ENCODE measurements at places on chromosomes 4 and X. TPM values are rescaled to one million over a fixed set of nuclear protein-coding genes. Genes with fewer than 3 reads are reported as not detected.

DNA sequence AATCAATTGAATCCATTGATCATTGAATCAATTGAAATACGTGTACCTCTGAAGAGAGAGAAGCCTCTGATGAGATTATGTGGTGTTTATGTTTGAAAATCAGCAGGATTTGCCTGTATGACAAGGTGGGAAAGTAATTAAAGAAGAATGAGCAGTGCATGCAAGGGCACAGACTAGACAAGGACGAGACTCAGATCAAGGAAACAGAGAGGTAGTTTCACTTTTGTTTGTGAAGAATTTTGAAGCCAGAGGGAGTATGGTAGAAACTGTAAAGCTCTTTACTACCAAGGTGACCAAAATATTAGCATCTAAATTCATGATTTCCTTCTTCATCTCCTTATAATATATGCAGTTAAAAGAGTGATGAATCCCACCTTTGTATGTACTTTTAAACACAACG is 1830.0 kb upstream of the IGFBP7 start:
- no peak for DNase-seq

GRCh38 chrX:8629871-8630270 is 102.1 kb downstream of the ANOS1 start:
- DNase-seq: no peak

- DNase-seq: peak; percentile 63
Measured at GRCh38 chrX:129777218-129778030, 2.3 kb upstream of the SASH3 start.

- no peak for DNase-seq
Measured at GRCh38 chr4:163976588-163976987, 482.1 kb downstream of the TMA16 start.

DNA sequence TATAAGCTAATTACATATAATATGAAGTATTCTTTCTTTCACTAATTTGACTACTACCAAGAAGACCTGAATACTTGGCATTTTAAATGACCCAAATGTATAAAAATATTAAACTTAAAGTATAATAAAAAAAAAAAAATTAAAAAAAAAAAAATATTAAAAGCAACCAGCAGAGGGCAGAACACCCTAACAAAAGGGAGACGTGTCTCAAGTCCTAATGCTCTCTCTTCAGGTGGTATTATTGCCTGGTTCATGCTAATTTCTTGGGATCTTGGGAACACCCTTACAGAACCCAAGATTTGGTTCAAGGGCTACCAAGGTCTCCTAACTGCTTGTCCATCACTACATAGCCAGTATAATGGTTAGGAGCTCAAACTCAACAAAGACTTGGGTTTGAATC is 754.8 kb downstream of the RAB28 start:
- DNase-seq: no peak

GRCh38 chr4:15873117-15873516 is 65.4 kb downstream of the FGFBP1 start:
- DNase-seq: no peak

DNA sequence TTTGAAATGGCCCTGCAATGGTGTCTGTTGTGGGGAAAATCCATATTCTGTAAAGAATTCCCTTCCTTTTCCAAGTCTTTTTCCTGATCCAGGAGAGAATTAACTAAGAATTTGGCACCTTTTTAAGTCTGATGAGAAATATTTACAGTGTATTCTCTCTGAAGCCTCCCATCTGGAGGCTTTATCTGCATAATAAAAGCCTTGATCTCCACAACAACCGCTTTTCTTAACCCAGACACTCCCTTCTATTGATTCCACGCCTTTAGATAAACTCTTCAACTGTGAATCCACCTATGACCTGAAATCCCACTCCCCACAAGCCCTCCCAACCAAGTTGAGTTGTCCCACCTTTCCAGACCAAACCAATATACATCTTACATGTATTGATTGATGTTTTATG is 43.1 kb upstream of the TMPRSS11E start:
- DNase-seq: peak; percentile 27

- no peak for DNase-seq
Measured at GRCh38 chr4:16770710-16771285, 127.6 kb downstream of the LDB2 start.

DNA sequence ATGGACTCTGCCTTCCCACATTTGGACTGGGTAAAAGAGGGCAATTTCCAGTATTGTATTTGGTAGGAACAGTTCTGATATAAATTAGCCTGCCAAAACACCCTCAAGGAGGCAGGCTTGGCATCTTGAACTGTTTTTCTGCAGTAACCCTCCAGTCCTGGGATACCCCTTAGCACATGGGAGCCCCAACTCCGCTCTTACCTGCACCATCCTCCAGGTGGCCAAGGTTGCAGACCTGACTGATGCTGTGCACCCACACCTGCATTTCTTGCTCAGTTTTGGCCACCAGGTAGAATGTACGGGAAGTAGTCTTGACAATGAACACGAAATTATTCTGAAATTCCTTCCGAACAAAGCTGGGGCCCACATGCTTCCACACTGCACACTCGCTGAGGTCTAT is 35.1 kb downstream of the GAB3 start:
- DNase-seq: peak; percentile 42

DNA sequence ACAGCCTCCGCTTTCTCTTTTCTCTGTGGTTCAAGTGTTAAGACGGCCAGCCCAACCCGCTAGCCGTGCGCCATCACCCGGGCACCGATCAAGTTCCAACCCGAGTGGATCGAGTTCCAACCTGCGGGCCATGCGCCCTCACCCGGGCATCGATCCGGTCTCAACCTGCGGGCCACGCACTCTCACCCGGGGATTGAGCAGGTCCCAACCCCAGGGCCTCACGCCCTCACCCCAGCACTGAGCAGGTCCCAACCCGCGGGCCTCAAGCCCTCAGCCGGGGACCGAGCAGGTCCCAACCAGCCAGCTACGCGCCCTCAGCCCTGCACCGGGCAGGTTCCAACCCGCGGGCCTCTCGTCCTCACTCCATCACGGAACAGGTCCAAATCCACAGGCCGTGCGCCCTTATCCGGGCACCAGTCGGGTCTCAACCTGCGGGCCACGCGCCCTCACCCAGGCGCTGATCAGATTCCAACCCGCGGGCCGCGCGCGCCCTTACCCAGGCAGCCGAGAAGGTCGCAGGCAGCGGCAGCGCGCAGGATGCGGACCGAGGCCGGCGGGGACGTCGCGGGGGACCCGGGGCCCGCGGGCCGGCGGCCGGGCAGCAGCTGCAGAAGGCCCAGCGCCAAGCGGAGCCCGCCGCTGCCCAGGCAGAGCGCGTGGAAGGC is 443 bp downstream of the GPR143 start:
- DNase-seq: peak; percentile 89

DNA sequence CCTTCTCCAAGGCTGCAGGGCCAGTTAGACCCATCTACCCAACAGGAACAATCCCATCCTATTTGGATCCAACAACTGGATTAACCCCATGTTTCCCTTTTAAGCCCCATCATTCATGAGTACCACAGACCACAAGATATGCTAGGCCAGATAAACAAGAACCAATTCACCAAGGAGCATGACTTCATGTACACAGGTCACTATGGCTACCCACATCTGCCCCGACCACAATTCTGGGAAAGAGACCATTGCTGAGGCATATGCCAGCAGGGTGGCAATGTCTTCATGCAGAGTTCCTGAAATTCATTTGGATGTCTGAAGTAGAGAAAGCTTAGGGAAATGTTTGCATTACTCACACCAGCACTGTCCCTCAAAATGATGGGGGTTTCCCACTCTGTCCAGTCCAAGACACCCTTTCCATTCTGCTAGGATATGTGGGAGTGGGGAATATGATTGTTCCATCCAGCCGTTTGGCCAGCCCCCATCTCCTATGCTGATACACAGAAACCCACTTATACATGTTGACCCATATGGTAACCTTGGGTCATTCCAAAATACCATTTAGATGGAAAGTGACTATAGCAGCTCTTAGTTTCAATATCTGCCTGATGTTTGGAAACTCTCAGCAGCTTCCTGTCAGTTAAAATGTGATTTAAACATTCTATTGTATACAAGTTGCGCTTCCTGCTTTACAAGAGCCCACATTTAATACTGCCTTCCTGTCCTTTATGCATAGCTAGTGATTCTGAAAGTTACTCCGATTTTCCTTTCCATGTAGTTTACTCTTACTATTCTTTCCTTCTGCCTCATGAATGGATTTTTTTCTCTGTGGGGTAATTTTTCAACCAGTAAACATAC is 129.0 kb downstream of the AMMECR1 start:
- DNase-seq: no peak

GRCh38 chr4:85024671-85025070 is 58.2 kb upstream of the WDFY3 start:
- DNase-seq: no peak

DNA sequence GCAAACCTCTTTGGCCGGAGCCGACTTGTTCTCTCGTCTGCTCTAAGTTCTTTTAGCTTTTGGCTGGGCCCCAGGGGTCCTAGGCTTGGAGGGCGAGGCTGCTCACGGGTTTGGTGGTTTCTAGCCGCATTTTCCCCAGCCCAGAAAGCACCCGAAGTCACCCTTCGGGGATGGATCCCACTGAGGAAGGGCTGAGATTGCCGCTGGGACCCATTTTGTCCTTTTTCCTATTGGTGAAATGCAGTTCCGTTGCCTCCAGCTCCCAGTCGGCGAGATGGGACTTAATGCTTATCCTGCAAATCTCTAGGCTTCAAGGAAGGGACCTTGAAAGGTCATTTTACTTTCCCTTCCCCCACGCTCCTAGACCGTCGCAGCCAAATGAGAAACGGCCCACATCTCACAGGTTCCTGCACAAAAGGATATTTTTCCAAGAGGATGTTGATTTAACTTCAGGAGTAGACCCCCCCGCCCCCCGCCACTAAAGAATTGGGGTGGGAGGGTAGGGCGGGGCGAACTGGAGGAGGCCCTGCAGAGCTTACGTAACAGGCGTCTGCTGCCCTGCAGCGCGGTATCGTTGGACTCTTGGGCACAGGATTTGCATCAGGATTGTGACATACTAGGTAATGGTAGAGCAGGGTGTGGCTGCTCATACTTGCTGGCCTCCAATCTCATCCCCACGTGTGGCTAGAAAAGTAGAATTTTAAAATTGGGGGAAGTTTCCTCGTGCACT is 564 bp downstream of the PGK1 start:
- DNase-seq: peak; percentile 30

- DNase-seq: no peak
Measured at GRCh38 chrX:121457096-121457495, 409.7 kb downstream of the GLUD2 start.

- no peak for DNase-seq
Measured at GRCh38 chr4:122622400-122622799, 1.5 kb upstream of the IL21 start.

The NPNT gene
- total RNA-seq: 0.97 TPM

The PLK4 gene
- 24.1 TPM for total RNA-seq

The BLOC1S4 gene
- total RNA-seq: 39.7 TPM

The MAGED2 gene
- total RNA-seq: 216 TPM
